CD4-positive, alpha-beta T cell treated with Interleukin-6 at 100 ng/mL for 8 hours (primary cell): ENCODE measurements at places on chromosomes 5 and 9.

DNA sequence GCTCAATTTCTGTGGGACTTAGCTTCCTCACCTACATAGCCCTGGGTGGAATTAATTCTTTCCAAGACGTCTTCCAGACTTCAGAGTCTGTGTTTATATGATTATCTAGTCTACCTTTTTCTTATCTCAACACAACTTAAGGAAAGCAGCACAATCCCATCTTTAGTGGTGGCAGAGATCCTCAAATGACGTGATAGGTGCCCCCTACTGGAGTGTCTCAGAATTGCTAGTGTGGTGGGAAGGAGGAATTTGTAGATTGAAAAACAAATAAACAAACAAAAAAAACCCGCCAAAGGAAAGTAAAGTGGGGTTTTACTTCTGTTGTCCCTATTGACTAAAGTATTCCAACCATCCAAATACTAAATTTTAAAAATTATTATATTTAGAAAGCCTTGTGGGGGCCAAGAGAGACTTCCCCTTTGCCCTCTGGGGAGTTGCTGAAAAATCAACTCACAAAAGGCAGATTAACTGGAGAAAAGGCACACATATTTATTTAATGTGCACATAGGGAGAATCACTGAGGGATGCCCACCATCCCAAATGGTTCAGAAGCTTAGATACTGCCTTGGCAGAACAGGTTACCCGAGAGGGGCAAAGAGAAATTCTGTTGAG lies 283.3 kb downstream of the TMEM167A start:
- peak; percentile 10 for DNase-seq

DNA sequence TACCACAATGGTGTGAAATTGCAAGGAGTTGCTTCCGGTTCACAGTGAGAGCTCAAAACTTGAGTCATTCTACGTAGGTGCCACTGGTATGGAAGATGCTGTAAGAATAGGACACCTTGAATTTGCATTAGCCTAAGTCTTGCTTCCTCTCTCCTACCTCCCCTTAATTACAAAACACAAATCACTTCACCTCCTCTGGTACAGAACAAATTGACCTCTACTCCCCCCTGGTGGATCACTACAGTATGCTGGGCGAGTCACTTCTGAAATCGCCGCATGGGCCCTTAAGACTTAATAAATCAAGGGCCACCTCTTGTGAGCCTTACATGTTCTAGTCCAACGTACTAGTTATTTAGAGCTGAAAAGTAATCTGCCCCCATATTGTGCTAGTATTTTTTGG lies 145.3 kb upstream of the SMARCA2 start:
- peak; percentile 7 for DNase-seq

- no peak for DNase-seq
Measured at GRCh38 chr9:98432134-98432533, 176.7 kb upstream of the TBC1D2 start.

- DNase-seq, result no peak
Measured at GRCh38 chr5:179244044-179244443, 101.2 kb downstream of the ADAMTS2 start.

- DNase-seq, result no peak
Measured at GRCh38 chr5:13860146-13860545, 84.3 kb downstream of the DNAH5 start.

DNA sequence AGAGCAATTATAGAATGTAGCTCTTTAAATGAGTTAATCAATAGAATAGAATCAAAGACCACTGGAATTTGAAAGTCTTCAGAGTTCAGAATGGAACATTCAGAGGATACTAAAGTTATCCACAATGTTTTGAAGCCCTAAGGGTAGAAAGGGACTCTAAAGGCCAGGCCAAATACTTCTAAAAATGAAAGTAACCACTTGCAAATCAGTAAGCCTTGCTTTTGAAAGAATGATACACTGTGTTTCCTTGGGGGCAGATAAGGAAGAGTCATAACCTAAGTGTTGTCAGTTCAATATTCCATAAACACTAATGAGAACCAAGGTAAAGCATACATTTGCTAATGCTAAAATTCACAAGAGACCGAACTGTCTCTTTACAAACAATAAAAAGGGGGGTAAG lies 813.5 kb downstream of the PTPRD start:
- DNase-seq, result no peak

GRCh38 chr5:75756211-75756610 lies 39.0 kb upstream of the POC5 start:
- DNase-seq, result no peak

GRCh38 chr5:72195581-72195980 lies 88.3 kb downstream of the MAP1B start:
- no peak for DNase-seq

DNA sequence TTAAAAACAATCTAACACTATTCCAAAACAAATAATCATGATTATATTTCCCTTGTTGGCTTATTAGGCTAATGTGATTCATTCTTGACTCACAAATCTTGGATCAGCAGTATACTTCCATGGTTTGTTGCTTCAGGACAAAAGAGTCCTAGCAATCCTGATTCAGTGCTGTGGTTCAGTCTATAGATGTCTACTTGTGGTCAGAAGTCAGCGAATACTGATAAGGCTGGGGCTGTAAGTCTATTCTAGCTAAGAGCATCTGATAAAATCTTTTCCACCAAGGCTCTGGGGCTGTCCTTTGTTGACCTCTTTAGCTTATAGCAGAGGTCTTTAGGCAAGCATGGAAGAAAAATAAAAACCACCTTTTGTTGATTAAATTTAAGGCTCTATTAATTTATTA lies 4.4 kb upstream of the SMIM3 start:
- DNase-seq, result no peak

DNA sequence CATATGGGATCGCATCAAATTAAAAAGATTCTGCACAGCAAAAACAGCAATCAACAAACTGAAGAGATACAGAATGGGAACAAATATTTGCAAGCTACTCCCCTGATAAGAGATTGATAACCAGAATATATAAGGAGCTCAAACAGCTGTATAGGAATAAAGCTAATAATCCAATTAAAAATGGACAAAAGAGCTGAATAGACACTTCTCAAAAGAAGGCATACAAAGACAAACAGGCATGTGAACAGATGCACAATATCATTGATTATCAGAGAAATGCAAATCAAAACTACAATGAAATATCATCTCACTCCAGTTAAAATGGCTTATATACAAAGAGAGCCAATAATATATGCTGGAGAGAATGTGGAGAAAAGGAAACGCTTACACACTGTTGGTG lies 110.6 kb downstream of the PLCXD3 start:
- DNase-seq, result no peak

DNA sequence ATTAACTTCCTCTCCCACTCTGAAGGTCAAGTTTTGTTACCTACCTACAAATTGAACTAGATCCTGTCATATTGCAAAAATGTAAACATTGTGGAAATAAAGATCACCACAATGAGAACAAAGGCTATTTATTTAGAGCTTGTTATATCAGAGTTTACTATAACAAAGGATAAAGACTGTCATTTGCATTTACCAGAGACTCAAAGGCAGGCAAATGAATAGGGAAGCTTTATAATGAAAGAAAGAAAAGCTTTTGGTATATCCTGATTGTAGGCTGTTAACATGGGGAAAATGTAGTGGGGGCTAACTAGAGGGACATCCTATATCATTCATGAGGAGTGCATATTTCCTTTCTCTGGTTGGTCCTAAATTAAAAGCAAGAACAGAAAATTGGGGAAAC lies 403.5 kb upstream of the TYRP1 start:
- no peak for DNase-seq

- no peak for DNase-seq
Measured at GRCh38 chr9:75131700-75132099, 43.4 kb downstream of the OSTF1 start.

GRCh38 chr5:372996-373709 lies 51.6 kb downstream of the AHRR start:
- DNase-seq, result no peak

- no peak for DNase-seq
Measured at GRCh38 chr5:95241635-95242034, 43.3 kb downstream of the MCTP1 start.
